Mammary epithelial cell (primary cell): ENCODE measurements at places on chromosomes 12 and 14.

DNA sequence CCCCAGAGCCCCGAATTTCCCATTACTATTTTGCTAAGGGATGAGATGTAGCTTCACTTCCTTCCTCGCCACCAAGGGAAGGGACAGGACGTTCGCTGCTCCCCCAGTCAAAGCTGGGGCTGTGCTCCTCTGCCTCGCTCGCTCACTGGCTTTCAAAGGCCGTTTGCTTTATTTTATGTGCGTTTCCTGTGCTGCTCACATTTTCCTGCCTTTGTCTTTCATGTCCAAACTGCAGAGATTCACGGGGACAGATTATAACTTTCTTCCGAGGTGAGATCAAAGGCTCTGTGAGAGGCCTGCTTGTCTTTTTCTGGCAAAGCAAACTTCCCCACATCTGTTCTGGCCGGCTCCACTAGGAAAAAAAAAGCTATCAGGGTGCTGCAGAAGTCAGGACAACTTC lies 76.0 kb upstream of the FZD10 start:
- no peak for DNase-seq

DNA sequence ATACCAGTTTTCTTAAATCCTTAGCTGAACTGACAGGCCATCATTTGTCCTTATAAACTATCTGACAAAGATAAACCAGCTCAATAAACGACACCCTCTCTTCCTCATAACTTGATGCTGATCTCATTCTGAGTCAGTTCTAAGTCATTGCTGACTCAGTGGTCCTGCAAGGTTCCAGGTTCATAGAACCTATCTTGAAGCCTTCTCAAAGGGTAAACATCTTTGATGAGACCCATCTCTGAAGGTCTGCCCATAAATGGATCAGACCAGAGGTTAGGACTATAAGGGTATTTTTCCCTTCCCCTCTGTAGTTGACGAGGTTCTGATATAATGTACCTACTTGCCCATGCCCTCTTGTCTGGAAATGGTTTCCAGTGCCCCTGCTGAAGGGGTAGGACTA lies 11.9 kb downstream of the NAA25 start:
- DNase-seq: peak; percentile 86

- DNase-seq: no peak
These were observed 24.6 kb downstream of the DAD1 start for GRCh38 chr14:22564463-22564862.

GRCh38 chr12:100796621-100797020 lies 2.0 kb downstream of the ANO4 start:
- DNase-seq: no peak

GRCh38 chr14:88005050-88005481 lies at the start of gene GPR65:
Gene GPR65 (plus strand): TSS chr14:88005135. CDS start chr14:88010848, 5,713 bp downstream.
- DNase-seq: no peak
